ENCODE measurements at places on chromosomes 7 and 10.

DNA sequence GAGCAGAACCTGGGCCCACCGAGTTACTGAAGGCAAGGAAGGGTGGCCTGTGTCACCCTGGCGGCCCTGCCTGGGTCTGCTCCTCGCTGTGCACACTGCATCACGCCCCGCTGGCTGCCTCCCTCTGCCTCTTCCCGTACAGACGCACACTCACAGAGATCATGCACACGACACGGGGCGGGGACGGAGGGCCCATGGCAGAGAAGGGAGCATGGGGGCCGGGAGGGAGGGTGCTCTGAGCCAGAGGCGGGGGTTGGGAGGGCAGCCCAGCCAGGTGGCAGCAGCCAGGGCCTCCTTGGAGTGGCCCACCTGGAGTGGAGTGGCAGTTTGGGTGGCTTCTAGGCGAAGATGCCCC is 16.6 kb downstream of the BUD23 start:
- no peak for DNase-seq

GRCh38 chr10:16184906-16185305 is 251.9 kb upstream of the PTER start:
- DNase-seq: no peak

DNA sequence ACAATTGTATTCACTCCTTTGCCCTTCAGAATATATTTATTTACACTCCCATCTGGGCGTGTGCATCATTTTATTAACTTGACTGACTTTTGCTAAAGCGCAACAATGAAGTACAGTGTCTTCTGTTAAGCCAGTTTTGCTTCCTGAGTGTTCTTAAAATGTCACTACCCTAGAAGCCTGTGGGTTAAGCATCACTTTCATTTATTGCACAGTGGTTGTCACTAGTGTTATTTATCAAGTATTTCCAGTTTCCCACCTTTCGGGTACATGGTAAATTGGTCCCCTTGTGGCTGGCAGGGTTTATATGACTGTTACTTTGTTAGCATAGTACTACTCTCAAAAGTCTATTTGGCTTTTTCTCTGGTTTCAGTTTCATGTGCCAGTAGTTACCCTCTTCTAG is 3.3 kb downstream of the HILPDA start:
- no peak for DNase-seq

- DNase-seq: no peak
Observed at GRCh38 chr10:64732372-64732957, 1211.3 kb downstream of the REEP3 start.

- DNase-seq: no peak
Observed at GRCh38 chr7:74173074-74173473, 1.1 kb upstream of the EIF4H start.

- DNase-seq: no peak
Observed at GRCh38 chr7:47213276-47213675, 368.6 kb downstream of the TNS3 start.

GRCh38 chr10:24804956-24805355 is 81.3 kb upstream of the ARHGAP21 start:
- DNase-seq: no peak

DNA sequence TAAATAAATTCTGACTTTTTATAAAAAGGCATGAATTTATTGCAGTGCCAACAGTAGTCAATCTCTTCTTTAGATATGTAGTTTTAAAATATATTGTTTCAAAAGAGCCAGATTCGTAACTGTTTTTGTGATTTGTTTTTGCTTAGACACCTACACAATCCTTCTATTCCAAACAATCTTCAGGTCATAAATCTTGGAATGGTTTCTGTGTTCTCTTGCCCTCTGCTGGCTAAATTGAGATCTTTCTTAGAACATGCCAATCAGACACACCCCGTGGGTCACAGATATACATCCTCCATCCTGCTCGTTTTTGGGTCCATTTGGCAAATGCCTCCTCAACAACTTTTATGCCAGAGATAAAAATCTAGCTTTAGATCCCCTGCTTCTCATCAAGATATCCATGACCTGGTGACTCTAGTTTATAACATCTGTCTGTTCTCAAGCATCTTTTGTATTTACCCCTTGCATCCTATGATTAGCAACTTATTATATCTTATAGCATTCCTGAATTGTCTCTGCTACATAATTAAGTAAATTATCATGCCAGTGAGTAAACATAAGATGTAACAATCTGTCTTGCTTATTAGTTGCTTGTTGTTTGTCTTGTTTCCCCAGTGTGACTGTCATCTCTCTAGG is 35.3 kb upstream of the IFRD1 start:
- DNase-seq: no peak

DNA sequence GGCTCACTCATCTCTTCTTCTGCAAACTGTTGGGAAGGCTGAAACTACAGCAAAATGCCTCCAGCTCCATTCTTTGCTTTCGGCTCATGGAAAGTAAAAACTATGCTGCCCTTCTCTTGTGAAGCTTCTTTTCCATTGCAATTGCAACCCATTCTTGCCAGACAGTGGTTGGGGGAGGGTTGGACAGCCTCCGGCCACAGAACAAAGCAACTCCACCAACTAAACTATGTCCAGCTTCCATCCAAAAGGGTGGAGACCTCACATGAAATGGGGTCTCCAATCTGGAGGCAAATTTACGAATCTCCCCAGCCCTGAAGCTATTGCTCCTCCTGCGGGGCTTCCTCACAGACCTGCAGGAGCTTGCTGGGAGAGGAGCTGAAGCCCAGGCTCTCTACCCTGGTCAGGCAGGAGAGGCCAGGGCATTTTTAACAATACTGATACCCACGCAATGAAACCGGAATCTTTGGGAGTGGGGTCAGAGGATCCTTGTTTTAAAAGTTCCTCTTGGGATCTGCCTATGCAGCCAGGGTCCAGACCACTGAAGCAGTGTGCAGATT is 549 bp downstream of the GPNMB start:
- no peak for DNase-seq

DNA sequence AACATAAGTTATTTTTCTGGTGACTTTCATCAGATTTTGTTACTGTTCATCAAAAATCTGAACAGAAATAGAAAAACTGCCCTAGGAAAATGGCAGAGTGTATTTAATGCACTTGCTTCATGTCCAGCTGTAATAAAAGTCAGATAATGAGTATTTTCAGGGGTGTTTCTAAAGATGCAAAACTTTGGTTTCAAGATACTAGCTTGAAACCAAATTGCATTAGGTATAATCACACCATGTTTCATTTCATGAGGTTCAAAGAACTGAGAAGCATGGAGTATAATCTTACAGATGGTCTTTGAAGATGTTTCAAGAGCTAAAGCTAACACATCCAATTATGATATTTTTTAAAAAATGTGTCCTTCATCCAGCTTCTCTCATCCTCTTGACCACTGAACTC is 128.9 kb downstream of the NRCAM start:
- DNase-seq: no peak

DNA sequence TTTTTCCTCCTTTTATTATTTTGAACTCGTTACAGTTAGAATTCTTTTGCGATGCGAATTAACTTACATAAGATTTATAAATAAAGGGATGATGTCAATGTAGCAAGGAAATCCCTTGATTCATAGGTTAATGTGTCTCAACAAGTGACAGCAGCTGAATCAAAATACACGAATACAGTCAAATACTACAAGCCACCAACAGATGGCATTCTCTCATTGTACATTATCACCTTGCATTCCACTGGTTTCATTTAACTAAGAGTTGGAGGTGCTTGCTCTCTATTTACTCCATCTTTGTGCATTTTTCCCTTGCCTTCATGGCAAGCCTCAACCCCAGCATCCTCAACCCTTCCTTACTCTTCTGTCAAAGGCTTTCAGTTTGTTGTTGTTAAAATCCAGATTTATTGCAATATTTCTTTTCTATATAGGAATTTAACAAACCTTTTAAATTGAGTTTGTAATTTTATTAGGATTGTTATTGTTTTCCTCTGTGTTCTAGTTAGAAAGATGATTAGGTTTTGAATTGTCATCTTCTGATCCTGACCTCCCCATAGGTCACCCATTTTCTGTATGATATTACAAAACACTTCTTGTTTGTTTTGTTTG is 78.3 kb downstream of the SLC25A40 start:
- DNase-seq: no peak

DNA sequence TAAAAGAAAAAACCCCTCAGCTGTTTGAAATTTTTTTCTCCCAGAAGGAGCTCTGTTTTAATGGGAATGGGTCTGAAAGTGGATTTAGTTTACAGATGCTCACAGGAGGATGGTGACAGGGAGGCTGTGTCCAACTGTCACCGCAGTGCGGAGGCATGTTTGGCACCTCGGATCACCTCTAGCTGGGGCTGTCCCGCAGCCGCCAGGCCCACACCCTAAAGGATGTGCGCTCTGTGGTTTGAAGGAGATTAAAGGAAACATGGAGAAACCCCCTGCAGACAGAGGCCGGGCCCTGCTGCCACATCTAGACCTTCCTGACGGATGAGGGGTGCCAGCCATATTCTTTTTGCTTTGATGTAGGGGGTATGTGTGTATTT is 160.6 kb downstream of the DNAJB6 start:
- DNase-seq: no peak

DNA sequence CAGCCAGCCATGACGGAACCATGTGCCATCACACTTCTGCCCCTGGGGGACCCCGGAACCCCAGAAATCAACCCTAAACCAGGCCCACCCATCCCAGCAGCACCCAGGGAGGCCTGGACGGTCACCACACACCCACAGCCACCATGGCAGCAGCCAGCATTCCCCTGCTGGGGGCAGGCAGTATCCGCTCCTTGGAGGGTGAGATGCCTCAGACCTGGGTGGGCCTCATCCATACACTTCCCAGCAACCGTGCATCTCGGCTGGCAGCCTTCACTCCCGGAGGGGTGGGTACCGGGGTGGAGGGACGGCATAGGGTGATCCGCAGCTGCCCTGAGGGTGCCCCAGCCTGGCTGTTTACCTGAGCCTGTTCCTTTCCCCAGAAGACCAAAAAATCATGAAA is 69.1 kb upstream of the FAM20C start:
- DNase-seq: no peak

- no peak for DNase-seq
Observed at GRCh38 chr7:127776776-127777386, 124.9 kb downstream of the SND1 start.

DNA sequence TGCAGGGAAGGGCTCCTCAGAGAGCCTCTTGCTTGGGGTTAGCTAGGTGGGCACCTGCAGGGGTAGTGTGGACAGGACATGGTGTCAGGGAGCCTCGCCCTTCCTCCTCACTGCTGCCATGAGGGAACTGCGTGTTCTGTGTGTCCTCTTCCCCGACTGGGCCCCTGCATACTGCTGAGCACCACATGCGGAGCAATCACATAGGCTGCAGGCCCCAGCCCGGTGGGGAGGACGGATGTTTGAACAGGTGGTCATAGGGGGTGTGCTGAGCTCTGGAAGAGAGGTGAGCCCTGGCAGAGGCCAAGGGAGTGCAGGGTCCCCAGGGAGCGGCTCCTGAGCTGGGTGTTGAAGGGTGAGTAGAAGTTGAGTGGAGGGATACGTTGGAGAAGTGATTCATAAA is 48.3 kb upstream of the ZMIZ2 start:
- DNase-seq: no peak

DNA sequence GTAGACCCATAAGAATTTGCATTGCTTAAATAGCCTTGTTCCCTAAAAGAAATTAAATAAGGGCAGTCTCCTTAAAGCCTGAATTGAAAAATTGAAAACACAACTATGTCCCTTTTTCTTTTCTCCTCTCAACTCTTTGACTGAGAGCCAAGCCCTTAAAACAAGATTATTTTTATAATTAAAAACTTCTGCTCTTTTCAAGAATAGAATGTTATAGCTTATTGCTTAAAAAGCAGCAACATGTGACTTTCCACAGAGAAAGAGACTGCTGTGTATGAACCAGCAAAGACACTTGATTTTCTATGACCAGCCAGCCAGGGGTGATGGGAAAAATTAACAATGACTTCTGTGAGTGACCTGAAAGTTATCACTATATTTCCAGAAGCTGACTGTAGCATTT is 295.2 kb upstream of the CELF2 start:
- no peak for DNase-seq

DNA sequence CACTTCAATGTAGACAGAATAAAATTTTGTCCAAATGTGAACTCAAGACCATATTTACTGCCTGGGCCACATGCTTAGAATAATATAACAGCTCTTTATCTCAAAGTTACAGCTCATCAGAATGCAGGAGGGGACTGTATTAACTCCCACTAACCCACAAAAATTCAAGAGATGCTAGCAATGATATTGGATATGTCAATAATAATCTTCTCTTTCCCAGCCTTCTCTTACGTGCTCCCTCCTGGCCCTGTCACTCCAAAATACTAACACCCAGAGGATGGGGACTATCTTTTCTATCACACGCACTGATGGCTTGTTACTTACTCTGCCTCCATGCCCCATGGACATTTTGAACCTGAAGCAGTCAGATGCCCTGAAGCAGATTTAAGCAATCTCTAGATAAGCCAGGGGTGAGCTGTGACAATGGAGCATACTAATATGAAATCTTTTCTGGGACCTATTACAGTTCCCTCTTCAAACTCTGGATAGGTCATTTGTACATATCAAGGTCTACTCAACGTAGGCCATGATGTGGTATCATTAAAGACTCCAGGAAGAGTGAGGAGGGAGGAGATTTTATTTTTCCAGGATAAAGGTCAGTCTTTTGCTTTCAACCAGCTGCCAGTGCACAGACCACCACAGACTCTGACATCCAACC is 803.0 kb downstream of the GRM8 start:
- DNase-seq: no peak

DNA sequence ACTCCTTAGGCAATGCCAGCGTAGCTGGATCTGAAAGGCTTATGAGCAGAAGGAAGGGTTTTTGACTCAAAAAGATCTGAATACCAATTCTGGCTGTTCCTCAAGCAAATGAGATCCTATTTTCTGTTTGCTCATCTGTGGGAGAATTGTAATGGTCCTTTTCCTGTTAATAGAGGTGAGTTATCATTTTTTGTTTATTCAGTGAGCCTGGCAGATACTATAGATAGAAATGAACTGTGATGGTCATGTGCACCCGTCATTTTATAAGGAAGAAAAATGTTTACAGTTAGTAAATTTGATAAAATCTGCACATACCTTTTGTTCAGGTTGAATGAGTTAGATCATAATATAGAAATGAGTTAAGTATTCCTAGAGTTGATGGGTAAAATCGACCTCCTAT is 97.7 kb downstream of the ACTR3B start:
- DNase-seq: no peak

DNA sequence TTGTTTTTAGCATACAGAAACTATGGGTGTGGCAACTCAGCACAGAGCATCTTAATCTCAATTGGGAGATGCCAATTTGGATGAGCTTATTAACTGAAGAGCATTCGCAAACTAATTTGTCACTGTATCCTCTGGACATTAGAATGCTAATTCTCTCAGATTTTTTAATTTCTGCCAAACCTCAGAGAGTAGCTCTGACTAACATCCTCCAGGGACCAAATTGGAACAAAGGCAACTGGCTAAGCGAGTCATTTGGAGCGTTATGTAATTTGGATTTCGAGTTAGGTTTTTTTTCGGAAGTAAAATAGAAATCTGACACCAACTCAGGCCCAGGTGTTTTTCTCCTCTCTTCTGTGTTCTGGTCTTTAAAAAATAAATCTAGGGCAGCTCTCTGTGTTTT is 201.9 kb downstream of the BMPER start:
- DNase-seq: no peak

Measured in DMS79 (cell line).